Hypothalamus (tissue), 51 donors: ENCODE measurements at places on chromosomes 2 and 18.

GRCh38 chr2:53784436-53784835, 2.3 kb downstream of the ASB3 start:
- DNase-seq, result no peak

GRCh38 chr18:47919916-47920315, 10.5 kb downstream of the SMAD2 start:
- DNase-seq, result no peak

GRCh38 chr2:136085453-136086209, 32.3 kb downstream of the CXCR4 start:
- DNase-seq, result no peak

GRCh38 chr18:45312555-45313126, 302.6 kb upstream of the SLC14A2 start:
- no peak for DNase-seq

DNA sequence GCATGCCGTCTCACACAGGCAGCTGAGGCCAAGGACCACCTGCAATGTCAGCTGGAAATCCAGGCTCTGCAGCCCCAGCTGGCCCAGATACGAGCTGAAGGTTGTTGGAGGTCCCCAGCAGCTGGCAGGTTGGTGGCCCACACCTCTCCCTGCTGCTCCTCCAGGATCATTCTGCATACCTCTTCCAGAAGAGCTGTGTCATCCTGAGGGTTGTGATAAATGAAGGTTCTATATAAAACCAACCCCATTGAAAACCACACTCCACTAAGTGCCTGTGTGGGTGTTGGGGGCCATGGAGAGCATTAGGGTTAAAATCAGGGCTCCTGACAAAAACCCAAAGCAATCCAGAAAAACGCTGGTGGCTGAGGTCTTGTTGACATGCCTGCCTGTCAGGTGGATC, 50.4 kb downstream of the C1QL2 start:
- DNase-seq, result no peak

GRCh38 chr2:162706770-162707169, 131.8 kb downstream of the KCNH7 start:
- no peak for DNase-seq

DNA sequence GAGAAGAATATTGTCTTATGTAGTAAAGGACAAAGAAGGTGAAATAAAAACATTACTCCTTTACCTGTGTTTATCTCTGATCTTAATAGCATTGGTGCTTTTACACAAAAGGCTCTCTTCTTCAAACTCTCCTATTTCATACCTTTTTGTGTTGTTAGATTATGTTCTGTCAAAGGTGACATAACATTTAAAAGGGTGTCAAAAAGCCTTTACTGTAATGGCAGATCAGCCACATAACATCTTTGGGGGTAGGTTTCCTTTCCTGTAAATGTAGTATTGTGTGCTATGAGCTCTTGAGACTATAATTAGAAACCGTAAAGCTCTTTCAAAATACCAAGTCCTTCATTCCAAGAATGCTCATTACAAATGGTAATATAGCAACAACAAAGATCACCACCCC, 400.1 kb downstream of the LNPK start:
- no peak for DNase-seq

- no peak for DNase-seq
Observed at GRCh38 chr2:152804687-152805408, 86.4 kb downstream of the ARL6IP6 start.

GRCh38 chr18:10523544-10523943, 2.3 kb upstream of the NAPG start:
- DNase-seq, result no peak

DNA sequence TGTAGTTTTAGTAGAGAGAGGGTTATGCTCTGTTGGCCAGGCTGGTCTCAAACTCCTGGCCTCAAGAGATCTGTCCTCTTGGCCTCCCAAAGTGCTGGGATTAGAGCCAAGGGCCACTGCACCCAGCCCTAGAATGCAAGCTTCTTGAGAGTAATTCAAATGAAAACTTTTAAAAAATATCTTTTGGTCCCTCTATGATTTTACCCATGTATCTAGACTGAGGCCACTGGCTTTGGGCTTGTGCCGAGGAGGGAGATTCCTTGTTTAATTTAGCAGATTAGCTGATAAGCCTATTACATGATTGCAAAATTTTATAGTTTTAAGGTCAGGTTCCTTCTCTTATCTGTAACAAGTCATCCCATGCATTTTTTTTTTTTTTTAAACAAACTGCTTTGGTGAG, 59.5 kb upstream of the CCDC195 start:
- no peak for DNase-seq

GRCh38 chr18:22563164-22563583, 145.5 kb upstream of the CTAGE1 start:
- DNase-seq, result no peak
